ENCODE measurements at places on chromosomes 11 and 22.

DNA sequence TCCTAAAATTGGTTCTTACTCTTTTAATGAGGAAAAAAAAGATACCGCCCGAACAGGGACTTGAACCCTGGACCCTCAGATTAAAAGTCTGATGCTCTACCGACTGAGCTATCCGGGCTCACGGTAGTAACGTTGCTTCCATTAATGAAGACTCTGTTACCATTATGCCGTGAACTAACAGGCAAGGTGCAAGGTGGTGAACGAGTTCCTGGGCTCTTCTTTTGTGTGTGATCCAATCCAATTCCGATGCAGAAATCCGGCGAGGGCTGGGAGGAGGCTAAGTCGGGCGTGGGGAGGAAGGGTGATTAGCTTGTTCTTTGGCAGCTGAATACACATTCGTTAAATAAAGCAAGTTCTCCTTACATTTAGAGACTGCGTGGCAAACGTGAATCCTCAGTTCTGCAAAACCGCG lies 49.0 kb downstream of the OR4D9 start:
- DNase-seq = peak; percentile 41

- no peak for DNase-seq
Measured at GRCh38 chr22:44133161-44133560, 47.6 kb upstream of the PARVG start.

- DNase-seq = no peak
Measured at GRCh38 chr11:133619397-133619796, 87.1 kb upstream of the OPCML start.

- DNase-seq = no peak
Measured at GRCh38 chr11:5593146-5593545, 3.3 kb upstream of the TRIM6 start.

- DNase-seq = no peak
Measured at GRCh38 chr11:129691142-129691541, 124.5 kb upstream of the TMEM45B start.

DNA sequence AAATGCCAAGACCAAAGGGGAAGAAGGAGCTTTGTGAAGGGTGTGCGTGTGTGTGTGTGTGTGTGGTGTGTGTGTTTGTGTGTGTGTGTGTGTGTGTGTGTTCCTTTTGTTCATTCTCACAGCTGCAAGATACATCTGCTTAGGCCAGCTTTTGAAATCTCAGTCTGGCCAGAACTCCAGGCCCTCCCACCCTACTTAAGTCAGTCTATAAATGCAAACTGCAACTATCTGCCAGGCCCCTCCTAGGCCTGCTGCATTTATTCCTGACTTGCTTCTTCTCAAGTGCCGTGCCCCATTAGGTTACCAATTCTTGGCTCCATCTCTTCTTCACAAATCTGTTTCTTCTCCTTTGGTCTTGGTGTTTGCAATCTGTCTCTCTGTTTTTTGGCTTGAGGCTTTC lies 21.6 kb upstream of the RIC3 start:
- DNase-seq = no peak

DNA sequence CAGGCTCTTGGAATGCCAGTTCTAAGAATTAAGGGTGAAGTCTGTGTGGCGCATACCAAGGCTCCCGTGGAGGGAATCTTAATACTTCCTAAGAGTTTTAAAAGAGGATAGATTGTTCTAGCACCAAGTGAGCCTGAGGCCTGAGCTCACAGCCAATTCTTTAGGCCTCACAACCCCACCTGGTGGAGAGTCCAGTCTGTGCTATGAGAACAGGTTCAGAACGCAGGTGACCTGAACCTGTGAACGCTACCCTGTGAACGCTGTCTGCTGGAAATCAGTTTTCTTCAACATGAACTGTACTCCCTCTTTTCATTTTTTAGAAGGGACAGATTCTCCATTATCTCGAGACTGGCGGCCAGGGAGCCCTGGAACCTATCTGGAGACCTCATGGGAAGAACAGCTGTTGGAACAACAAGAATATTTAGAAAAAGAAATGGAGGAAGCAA lies 43.2 kb upstream of the DLAT start:
- peak; percentile 51 for DNase-seq

GRCh38 chr11:128965485-128965884 lies 22.8 kb upstream of the TP53AIP1 start:
- DNase-seq = no peak

DNA sequence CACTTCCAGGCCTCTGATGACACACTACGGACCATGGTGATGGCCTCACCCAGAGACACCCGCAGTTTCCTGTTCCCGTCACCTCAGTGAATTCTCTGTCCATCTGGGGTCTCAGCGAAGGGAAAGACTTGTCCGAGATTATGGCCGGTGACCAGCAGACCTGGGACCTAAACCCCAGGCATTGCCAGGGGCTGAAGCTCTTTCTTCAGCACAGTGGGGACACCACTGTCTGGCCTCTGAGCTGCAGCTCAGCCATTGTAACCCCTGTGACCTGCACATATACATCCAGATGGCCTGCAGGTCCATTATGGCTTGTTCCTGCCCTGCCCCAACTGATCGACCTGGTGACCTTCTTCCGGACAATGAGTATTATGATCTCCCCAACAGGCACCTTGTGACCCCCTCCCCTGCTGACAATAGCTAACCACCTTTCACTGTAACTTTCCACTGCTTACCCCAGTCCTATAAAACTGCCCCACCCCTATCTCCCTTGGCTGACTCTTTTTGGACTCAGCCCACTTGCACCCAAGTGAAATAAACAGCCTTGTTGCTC lies 22.3 kb downstream of the CBX7 start:
- DNase-seq = no peak

GRCh38 chr11:119441898-119442243 lies 18.9 kb upstream of the THY1 start:
- no peak for DNase-seq

GRCh38 chr11:42161886-42162285 lies 702.4 kb upstream of the LRRC4C start:
- no peak for DNase-seq

- DNase-seq = no peak
Measured at GRCh38 chr11:72735495-72736027, 16.6 kb downstream of the ARAP1 start.

- no peak for DNase-seq
Measured at GRCh38 chr11:7020183-7020917, at the start of the genes NLRP14 and ZNF214. TSS of gene NLRP14 (plus strand) at chr11:7020479. CDS start at chr11:7038587, 18,108 bp downstream. TSS of gene ZNF214 (minus strand) at chr11:7020346. CDS start at chr11:7002835, 17,511 bp downstream.

DNA sequence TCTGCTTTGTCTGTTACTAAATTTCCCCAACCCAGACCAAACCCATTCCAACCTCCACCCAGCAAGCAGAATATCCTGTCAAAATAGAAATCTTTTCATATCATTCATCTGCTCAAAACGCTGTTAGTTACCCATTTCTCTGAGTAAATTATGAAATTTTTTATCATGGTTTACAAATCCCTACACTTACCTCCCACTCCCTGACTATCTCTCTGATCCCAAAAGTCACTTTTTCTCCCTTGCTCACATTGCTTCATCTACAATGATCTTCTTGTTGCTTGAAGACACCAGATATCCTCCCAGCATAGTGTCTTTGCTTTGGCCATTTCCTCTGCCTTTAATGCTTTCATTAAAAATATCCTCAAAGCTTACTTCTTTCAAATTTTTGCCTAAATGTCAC lies 195.5 kb upstream of the CTSC start:
- DNase-seq = no peak

DNA sequence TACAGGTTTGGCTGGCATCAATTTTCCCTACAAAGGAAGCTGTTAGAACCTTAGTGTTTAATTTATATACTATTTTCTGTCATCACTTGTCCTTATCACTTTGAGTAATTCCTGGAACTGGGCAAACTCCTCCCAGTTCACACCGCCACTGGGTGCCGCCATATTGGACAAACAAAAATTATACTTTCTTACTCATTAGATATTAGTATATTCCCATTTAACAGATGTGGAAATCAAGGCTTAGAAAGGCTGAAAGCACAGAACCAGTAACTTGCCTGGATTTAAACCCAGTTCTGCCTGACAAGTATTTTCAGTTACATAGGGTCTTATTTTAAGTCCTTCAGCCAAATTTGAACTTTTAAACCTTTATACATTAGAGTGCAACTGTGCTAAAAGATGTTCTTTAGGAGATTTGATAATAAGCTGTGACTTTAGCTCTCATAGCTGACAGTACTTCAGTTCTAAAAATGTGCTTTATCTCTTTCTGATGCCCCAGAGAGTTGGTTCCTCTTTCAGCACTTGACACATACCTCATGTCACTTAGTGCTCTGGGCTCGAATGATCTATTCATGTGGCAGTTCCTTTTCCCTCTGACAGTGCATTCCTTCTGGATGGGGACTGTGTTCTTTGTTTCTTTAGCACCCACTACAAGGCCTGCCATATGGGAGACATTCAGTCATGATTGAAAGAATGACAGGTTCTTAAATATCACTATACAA lies 25.4 kb downstream of the COA4 start:
- no peak for DNase-seq

DNA sequence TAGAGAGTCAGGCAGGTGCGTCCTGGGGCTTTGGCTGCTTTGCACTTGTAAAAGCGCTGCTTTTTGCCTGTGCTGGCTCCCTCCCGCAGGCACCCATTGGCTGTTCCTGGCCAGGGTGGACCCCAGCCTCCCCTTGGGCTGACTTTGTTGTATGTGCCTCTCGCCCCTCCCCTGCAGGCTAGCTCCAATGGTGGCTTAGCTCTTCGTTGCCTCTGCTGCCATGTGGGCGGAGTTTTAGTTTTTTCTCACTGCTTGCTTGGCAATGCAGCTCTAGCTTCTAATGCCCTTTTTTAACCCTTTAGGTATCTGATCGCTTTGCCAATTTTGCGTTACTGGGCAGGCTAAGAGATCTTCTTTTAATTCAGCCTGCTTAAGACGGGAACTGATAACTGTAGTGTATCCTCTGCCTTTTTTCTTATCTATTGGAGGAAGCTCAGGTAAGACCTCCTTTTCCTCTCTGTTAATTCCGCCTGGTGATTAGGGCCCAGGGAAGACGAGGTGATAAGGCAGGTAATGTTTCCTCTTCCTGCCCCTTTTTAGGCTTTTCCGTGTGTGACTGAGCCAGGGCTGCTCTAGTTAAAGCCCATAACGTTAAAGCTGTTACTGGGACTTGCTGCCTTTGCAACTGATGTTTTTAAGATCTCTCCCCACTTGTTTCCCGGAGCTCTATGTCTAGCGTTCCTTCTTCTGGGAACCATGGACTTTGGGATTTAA lies 11.7 kb upstream of the GLYATL1 start:
- no peak for DNase-seq

GRCh38 chr22:23184764-23185113 lies 4.4 kb downstream of the BCR start:
- no peak for DNase-seq

GRCh38 chr11:111095327-111095726 lies 150.2 kb upstream of the POU2AF2 start:
- no peak for DNase-seq

- DNase-seq = no peak
Measured at GRCh38 chr22:40020956-40021355, 26.2 kb downstream of the FAM83F start.

- no peak for DNase-seq
Measured at GRCh38 chr11:123678246-123678645, 23.8 kb upstream of the SCN3B start.

DNA sequence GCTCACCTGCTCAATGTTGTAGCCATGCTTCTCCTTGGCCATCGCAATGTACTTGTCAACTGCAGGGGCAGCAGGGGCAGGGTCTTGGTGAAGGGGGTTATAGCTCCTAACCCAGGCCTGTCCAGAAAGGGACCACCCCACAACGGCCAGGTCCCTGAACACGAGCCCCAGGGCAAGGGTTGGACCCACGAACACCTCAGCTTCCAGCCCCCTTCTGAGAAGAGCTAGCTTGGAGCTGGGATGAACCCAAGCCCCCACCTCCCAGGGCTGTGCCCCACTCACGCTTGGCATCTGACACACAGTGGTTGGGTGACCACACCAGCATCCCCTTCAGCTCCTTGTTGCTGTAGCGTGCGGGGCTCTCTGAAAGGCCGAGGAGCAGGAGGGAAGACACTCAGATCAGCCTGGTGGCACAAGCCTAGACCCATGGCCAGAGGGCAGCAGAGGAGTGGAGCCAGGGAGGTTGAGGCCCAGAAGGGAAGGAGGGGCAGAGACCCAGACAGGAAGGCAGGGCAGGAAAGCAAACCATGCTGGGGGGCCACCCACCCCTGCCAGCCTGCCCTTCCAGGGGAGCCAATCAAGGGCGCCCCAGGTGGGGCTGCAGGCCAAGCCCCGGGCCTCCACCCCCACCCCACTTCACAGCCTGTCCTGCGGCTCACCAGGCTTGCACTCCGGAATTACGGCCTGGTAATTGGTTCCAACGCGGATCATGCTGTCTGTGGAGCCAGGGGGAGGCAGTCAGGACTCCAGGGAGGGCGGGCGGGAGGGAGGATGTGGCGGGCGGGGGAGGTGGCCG lies 1.9 kb downstream of the RCOR2 start:
- DNase-seq = no peak

- no peak for DNase-seq
Measured at GRCh38 chr11:12083380-12083779, 27.0 kb upstream of the MICAL2 start.

- no peak for DNase-seq
Measured at GRCh38 chr11:114395736-114396135, 4.6 kb downstream of the C11orf71 start.

DNA sequence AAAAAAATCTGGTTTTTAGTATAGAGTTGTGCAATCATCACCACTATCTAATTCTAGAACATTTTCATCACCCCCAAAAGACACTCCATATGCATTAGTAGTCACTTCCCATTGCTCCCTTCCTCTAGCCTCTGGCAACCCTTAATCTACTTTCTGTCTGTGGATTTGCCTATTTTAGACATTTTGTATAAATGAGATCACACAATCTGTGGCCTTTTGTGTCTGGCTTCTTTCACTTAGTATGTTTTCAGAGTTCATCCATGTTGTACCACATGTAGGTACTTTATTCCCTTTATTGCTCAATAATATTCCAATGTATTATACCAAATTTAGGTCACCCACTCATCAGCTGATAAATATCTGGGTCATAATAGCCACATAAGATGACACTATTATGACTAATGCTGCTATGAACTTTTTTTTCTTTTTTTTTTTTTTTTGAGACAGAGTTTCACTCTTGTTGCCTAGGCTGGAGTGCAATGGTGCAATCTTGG lies 67.5 kb upstream of the SCUBE2 start:
- no peak for DNase-seq

DNA sequence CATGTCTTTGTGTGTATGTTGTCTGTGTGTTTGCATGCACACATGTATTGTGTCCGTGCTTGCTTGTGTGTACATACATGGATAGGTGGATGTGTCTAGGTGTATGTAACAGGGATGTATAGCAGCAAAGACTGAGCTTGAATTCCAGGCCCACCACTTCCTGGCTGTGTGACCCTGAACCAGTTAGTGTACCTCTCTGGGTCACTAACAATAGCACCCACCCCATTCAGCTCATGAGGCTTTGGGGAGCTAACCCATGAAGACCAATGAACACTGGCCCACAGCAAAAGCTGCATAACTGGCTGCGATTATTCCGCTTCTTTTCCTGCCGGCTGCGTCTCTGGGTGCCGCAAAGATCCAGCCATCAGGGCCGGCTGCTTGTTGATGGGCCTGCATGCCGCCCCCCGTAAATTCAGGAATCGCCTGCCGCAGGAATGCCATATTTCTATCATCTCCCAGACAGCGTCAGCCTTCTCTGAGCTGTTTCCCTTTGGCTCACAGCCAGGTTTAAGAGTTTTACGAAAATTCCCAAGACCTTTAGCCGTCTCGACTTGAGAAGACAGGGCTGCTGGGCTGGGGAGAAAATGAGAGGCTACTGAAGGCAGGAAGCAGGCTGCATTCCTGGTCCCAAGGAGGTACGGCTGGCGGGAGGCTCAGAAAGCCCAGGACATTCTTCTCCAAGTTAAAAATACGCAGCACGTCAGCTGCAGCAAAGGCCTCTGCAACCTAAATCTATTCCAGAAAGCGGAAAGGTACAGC lies 224.6 kb downstream of the MN1 start:
- DNase-seq = no peak

GRCh38 chr11:123829745-123830144 lies 23.6 kb upstream of the OR6M1 start:
- DNase-seq = no peak
